ENCODE measurements at places on chromosomes 3 and 15.

- no peak for DNase-seq
These were observed 185.7 kb upstream of the TBL1XR1 start for GRCh38 chr3:177382944-177383343.

DNA sequence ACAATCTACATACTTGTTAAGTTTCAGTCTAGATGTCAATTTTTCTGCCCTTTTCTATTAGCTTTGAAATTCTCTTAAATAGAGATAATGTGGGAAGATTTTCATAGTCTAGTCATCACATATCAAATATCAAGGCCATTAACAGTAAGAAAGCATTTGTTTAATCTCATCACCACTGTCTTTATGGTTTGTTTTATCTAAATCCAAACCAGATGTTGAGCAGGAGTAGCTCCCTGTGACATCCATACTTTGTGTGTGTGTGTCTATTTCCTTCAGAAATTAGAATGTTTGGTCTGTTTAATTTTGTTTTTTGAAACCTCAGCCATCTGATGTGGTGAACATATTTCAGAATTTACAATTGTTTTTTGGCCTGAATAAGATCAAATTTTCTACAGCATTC lies 23.1 kb upstream of the GOLGA8B start:
- DNase-seq: no peak

DNA sequence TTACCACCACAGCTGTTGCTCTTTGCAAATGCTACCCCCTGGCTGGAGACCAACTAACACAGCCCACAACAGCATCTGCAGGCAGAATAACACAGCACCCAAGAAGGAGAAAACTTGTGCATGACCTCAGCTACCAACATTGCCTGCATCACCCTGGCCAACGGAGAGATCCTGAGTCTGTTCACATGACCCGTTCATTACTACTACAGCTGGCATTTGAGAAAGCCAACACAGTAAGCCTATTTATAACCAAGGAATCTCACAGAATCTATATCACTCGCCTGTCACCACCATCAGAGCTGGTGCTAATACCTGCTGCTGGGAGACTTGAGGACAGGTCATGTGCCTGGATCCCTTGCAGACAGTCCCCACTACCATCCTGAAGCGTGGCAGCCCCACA lies 215.2 kb downstream of the POLQ start:
- DNase-seq: no peak

GRCh38 chr15:28918141-28918983 lies 32.6 kb downstream of the APBA2 start:
- no peak for DNase-seq

- DNase-seq: no peak
These were observed 15.6 kb upstream of the IGSF10 start for GRCh38 chr3:151476344-151477018.

GRCh38 chr15:32993285-32993684 lies 201.2 kb downstream of the FMN1 start:
- DNase-seq: no peak

GRCh38 chr15:67690936-67691335 lies 134.4 kb upstream of the SKOR1 start:
- no peak for DNase-seq
